ENCODE measurements at places on chromosomes 3 and 15. TPM values are rescaled to one million over a fixed set of nuclear protein-coding genes. Genes with fewer than 3 reads are reported as not detected.

The CPN2 gene
- 0.04 TPM for total RNA-seq

The IL5RA gene
- 0.04 TPM for total RNA-seq

The CCR4 gene
- total RNA-seq, result 0.04 TPM

The KIF15 gene
- 9.6 TPM for total RNA-seq

The XCR1 gene
- total RNA-seq, result 0.18 TPM
